Activated naive CD8-positive, alpha-beta T cell treated with anti-CD3 and anti-CD28 coated beads, Interleukin-2, amount 10 ng/mL, durations not matched to agents 7 days and 5 days (primary cell): ENCODE measurements at places on chromosomes 5 and 9.

- H3K4me3 ChIP-seq, result no peak overlapping the region
- no peak for DNase-seq
- peaks cover 2% of the 10 kb centered on the region for H3K27me3 ChIP-seq
- no peaks in the 10 kb centered on the region for H3K36me3 ChIP-seq
These were observed 209.6 kb downstream of the FBN2 start for GRCh38 chr5:128328446-128328845.

DNA sequence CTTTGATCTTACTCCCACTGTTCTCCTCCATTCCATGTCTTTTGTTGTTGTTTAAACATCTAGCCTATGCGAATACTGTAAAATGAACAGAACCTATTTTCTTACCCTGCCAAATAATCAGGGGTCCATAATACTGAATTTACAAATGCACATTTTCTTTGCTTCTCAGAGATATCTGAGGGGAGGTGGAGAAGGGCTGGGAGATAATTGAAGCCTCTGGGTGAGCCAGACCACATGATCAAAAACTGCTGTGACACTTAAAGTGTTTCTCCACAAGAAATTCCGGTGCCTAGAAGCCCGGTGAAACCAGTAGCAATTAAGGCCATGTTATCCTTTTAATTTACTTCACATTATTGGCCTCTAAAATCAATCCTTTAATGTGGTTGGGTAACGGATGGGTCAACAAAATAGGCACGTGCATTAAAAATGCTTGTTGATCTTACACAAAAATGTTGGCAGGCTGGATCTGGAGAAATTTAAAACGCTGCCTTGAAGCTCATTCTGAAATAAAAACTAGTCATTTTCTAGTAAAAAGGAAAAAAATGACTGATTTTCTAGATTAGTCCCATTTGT is 10.8 kb downstream of the SEMA6A start:
- peaks cover under 1% of the 10 kb centered on the region for H3K27me3 ChIP-seq
- no peaks in the 10 kb centered on the region for H3K36me3 ChIP-seq
- no peaks in the 10 kb centered on the region for H3K4me1 ChIP-seq

- no peaks in the 10 kb centered on the region for H3K27me3 ChIP-seq
- peaks cover 3% of the 10 kb centered on the region for H3K36me3 ChIP-seq
- peak overlapping the region; percentile 64 for H3K4me3 ChIP-seq
- H3K27ac ChIP-seq, result peak overlapping the region; percentile 85
These were observed 27.2 kb downstream of the CSF2 start for GRCh38 chr5:132100672-132101261.

GRCh38 chr5:72566746-72567145 is 59.5 kb upstream of the ZNF366 start:
- H3K27me3 ChIP-seq, result peaks cover 17% of the 10 kb centered on the region
- no peak overlapping the region for H3K27ac ChIP-seq
- no peak overlapping the region for H3K4me3 ChIP-seq
- no peaks in the 10 kb centered on the region for H3K4me1 ChIP-seq

- no peaks in the 10 kb centered on the region for H3K27me3 ChIP-seq
- peaks cover 52% of the 10 kb centered on the region for H3K36me3 ChIP-seq
- DNase-seq, result no peak
- H3K4me3 ChIP-seq, result no peak overlapping the region
- no peak overlapping the region for H3K27ac ChIP-seq
These were observed 9.7 kb downstream of the NOL8 start for GRCh38 chr9:92315456-92315855.

GRCh38 chr5:79787448-79787847 is 97.8 kb downstream of the CMYA5 start:
- H3K4me1 ChIP-seq, result peaks cover 1% of the 10 kb centered on the region
- no peak for DNase-seq
- H3K27ac ChIP-seq, result no peak overlapping the region
- no peak overlapping the region for H3K4me3 ChIP-seq
- no peaks in the 10 kb centered on the region for H3K36me3 ChIP-seq
- peaks cover 4% of the 10 kb centered on the region for H3K27me3 ChIP-seq

DNA sequence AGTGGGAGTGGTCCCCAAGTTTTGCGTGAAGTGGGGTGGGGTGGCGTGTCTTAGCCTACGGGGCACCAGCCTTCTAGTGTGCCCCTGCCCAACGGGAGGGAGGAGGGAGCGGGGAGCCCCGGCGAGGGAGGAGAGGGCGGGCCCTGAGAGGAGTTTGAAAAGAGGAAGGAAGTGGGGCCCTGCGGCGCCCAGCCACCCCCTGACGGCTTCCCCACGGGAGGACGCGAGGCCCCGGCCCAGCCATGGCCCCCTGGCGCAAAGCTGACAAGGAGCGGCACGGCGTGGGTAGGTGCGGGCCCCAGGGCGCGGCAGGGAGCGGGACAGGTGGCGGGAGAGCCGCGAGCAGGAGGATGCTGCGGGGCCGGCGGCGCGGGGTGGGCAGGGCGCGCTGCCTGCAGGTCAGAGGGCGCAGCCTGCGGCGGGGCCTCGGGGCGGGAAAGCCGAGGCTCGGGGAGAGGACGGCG is at the start of gene DOCK2:
Gene DOCK2 (plus strand): TSS at position 191 of the 464 bp plus-strand sequence. CDS start 52 bp downstream, at position 243.
- H3K4me1 ChIP-seq, result peaks cover 32% of the 10 kb centered on the region
- peak within 1 kb of the TSS; percentile 96 for H3K4me3 ChIP-seq
- peak within 1 kb of the TSS; percentile 98 for H3K27ac ChIP-seq
- H3K36me3 ChIP-seq, result peaks cover 39% of the 10 kb centered on the region

DNA sequence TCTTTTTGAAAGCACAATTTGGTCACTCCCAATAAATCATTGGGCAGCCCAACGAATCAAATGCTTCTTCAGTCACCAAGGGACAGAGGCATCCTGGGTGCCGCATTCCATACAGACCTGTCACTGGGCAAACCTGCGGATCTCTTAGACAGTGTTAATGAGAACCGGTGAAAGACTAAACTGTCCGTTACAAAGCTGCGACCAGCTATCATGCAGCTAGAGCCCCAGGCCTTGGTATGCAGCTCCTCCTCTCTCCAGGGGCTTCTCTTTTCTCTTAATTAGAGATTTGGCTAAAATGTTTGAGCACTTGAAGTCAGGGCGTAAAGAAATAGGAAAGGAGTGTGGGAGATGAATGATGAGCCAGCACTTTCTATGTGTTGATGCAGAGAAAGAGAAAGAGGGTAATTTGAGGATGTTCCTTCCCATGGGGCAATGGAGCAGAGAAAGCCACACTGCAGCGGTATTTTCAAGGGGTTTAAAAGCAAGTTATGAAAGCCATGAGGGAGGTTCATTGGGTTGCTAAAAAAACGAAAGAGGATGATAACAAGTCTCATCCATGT is 175.3 kb downstream of the RFK start:
- no peak overlapping the region for H3K4me3 ChIP-seq
- DNase-seq, result no peak
- no peaks in the 10 kb centered on the region for H3K4me1 ChIP-seq

GRCh38 chr9:113589890-113590289 is 126.4 kb downstream of the RGS3 start:
- H3K27ac ChIP-seq, result peak overlapping the region; percentile 46
- no peaks in the 10 kb centered on the region for H3K27me3 ChIP-seq
- H3K36me3 ChIP-seq, result peaks cover 19% of the 10 kb centered on the region
- DNase-seq, result no peak

GRCh38 chr5:155402927-155403640 is 389.5 kb downstream of the KIF4B start:
- no peak for DNase-seq
- H3K27me3 ChIP-seq, result no peaks in the 10 kb centered on the region
- H3K4me1 ChIP-seq, result no peaks in the 10 kb centered on the region

GRCh38 chr5:88929385-88929784 is 46.4 kb upstream of the MEF2C start:
- peaks cover 2% of the 10 kb centered on the region for H3K27me3 ChIP-seq
- DNase-seq, result no peak
- H3K36me3 ChIP-seq, result no peaks in the 10 kb centered on the region
- H3K27ac ChIP-seq, result no peak overlapping the region

DNA sequence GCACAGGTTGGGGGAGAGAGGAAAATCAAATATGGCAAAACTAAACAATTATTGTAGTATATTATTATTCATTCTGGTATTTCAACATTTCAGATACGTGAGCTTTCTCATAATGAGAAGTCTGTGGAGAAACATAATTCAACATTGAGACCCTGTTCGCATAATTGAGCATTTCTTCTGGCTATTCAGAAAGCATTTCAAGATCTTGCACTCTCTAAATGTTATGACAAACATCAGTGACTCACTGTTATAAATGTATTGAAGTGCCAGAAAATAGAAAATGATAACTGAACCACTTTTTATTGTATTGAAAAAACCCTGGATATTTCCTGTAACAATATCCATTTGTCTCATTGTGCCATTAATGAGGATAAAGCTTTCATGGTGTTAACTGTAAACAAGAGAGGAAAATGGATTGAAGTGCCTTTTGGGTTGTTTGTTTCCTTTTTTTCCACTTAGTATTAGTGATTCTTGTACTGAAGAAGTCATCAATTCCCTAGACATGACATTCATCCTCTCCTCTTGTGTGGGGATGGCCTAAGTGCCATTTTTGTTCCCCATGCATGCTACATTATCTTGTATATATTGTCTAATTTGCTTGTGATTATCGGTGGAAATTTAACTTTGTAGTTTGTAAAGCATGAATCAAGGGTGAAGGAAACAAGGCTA is 124.6 kb downstream of the CAMK4 start:
- DNase-seq, result no peak
- no peak overlapping the region for H3K4me3 ChIP-seq
- H3K36me3 ChIP-seq, result peaks cover 51% of the 10 kb centered on the region

- H3K4me3 ChIP-seq, result peak overlapping the region; percentile 100
- DNase-seq, result no peak
- peaks cover 35% of the 10 kb centered on the region for H3K36me3 ChIP-seq
- H3K27me3 ChIP-seq, result no peaks in the 10 kb centered on the region
- H3K27ac ChIP-seq, result peak overlapping the region; percentile 98
These were observed 86.5 kb upstream of the TNFAIP8 start for GRCh38 chr5:119269061-119269944.

DNA sequence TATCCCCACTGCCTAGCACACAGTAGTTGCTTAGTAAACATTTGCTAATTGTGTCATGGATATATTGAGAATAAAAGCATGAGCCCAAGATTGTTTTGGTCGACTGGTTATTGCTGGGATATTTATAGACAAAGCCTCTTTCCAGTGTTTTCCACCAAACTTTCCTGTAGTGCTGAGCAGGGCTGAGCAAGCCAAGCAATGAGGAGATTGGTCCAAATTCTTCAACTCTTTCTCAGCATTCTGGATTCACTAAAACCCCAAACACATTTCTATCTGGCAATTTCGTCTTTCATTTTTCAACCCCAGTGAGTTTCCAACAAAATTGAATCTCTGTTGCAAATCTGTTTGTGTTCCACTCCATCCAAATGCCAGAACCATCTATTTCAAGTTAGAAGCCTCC is 31.9 kb upstream of the TARS1 start:
- H3K4me3 ChIP-seq, result no peak overlapping the region
- no peak for DNase-seq
- peaks cover 1% of the 10 kb centered on the region for H3K4me1 ChIP-seq
- H3K36me3 ChIP-seq, result no peaks in the 10 kb centered on the region
- H3K27me3 ChIP-seq, result peaks cover 4% of the 10 kb centered on the region

GRCh38 chr5:158634714-158635113 is 465.0 kb downstream of the EBF1 start:
- DNase-seq, result no peak
- no peak overlapping the region for H3K27ac ChIP-seq
- no peaks in the 10 kb centered on the region for H3K36me3 ChIP-seq
- no peaks in the 10 kb centered on the region for H3K27me3 ChIP-seq
- H3K4me3 ChIP-seq, result no peak overlapping the region

- no peaks in the 10 kb centered on the region for H3K4me1 ChIP-seq
- no peak for DNase-seq
- peaks cover 3% of the 10 kb centered on the region for H3K36me3 ChIP-seq
These were observed 175.8 kb upstream of the KLF9 start for GRCh38 chr9:70590315-70590677.

- H3K4me3 ChIP-seq, result no peak overlapping the region
- DNase-seq, result no peak
- H3K36me3 ChIP-seq, result no peaks in the 10 kb centered on the region
- H3K4me1 ChIP-seq, result no peaks in the 10 kb centered on the region
- peaks cover 2% of the 10 kb centered on the region for H3K27me3 ChIP-seq
These were observed 179.1 kb downstream of the EPB41L4A start for GRCh38 chr5:112239996-112240395.

DNA sequence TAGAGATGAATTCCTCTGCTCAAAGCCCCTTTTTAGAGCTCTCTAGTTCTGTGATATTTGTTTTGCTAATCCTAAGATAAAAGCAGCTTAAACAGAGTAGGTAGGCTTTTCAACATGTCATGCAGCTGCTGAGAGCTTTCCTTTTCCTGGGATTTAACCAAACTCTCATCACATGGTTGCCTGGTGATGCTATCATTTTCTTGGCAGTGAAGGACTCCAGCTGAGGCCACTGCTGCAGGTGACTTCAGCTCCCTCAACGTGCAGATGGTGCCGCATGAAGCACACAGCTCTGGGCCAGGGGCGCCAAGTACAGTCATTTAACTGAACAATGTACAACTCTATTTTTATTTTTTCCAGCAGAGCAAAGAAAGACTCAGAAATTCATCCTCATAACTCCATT is 42.2 kb downstream of the SECISBP2 start:
- no peak overlapping the region for H3K4me3 ChIP-seq
- H3K36me3 ChIP-seq, result peaks cover 35% of the 10 kb centered on the region
- H3K27ac ChIP-seq, result no peak overlapping the region
- peaks cover 29% of the 10 kb centered on the region for H3K4me1 ChIP-seq

DNA sequence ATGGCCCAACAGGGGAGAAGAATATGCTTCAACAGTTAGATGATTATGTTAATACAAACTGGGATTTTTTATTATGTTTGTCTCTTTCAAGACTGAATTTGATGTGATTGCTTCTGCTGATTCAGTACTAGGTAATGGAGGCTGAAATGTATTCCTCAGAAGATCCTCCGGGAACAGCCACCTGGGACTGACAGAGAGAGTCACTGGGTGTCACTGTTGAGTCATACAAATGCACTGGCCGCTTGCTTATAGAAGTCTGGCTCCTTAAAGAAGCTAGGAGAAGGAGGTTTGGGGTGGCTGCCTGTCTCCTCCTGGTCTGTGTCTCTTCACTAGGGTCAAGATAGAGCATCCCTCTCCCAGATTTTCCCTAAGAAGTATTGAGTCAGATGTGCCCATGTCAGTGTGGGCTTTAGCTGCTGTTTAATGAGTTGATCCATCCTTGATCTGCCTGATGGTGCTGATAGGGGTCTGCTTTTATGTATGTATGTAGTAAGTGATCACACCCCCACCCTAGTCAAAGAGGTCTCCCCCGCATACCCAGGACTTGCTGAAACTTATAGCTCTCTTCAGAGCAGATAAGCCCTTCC is 773.4 kb downstream of the BRINP1 start:
- DNase-seq, result no peak
- no peaks in the 10 kb centered on the region for H3K4me1 ChIP-seq
- H3K36me3 ChIP-seq, result no peaks in the 10 kb centered on the region
- H3K27me3 ChIP-seq, result no peaks in the 10 kb centered on the region

- no peak overlapping the region for H3K4me3 ChIP-seq
- no peak overlapping the region for H3K27ac ChIP-seq
- no peak for DNase-seq
These were observed 3.3 kb upstream of the PAIP1 start for GRCh38 chr5:43560128-43560527.

DNA sequence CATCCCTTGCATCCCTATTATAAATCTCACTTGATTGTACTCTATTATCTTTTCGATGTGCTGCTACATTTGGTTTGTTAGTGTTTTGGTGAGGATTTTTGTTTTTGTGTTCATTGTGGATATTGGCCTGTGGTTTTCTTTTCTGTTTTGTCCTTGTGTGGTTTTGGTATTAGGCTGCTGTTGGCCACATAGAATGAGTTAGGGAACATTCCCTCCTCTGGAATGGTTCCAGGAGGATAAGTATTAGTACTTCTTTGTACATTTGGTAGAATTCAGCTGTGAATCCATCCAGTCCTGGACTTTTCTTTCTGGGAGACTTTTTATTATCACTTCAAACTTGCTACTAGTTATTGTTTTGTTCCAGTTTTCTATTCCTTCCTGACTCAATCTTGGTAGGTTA is 287.2 kb downstream of the CWC27 start:
- no peaks in the 10 kb centered on the region for H3K27me3 ChIP-seq
- peaks cover 2% of the 10 kb centered on the region for H3K4me1 ChIP-seq
- no peak for DNase-seq
- peaks cover 5% of the 10 kb centered on the region for H3K36me3 ChIP-seq
